ENCODE measurements at places on chromosomes 11 and 22. TPM values are rescaled to one million over a fixed set of nuclear protein-coding genes. Genes with fewer than 3 reads are reported as not detected.

GRCh38 chr11:61778920-61779650, 13.3 kb downstream of the TMEM258 start:
- DNase-seq = no peak

DNA sequence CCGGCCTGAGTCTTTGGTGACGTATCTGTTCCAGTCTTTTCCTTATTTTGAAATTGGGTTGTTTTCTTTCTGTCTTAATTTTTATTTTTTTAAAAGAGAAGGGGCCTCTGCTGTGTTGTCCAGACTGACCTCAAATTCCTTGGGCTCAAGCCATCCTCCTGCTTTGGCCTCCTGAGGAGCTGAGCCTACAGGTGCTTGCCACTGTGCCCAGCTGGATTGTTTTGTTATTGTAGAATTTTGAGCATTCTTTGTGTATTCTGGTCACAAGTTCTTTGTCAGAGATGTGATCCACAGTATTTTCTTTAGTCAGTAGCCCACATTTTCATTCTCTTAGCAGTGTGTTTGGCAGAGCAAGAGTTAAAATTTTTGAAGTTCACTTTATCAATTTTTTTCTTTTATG, 100.1 kb downstream of the ATXN10 start:
- DNase-seq = no peak

DNA sequence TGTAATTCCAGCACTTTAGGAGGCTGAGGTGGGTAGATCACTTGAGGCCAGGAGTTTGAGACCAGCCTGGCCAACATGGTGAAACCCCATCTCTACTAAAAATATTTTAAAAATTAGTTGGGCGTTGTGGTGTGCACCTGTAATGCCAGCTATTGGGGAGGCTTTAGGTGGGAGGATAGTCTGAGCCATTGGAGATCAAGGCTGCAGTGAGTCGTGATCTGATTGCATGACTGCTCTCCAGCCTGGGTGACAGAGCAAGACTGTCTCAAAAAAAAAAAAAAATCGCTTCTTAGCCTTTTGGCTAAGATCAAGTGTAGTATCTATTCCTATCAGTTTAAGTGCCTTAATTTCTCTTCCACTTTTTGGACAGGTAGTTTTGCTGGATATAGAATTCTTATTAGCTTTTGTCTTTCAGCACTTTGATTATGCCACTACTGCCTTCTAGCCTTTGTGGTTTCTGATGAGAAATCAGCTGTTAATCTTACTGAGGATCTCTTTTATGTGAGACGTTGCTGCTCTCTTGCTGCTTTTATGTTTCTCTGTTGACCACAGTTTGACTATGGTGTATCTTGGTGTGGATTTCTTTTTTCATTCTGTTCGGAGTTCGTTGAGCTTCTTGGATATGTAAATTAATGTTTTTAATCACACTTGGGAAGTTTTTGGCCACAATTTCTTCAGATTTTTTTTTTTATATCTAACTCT, 24.7 kb downstream of the CHEK1 start:
- no peak for DNase-seq

DNA sequence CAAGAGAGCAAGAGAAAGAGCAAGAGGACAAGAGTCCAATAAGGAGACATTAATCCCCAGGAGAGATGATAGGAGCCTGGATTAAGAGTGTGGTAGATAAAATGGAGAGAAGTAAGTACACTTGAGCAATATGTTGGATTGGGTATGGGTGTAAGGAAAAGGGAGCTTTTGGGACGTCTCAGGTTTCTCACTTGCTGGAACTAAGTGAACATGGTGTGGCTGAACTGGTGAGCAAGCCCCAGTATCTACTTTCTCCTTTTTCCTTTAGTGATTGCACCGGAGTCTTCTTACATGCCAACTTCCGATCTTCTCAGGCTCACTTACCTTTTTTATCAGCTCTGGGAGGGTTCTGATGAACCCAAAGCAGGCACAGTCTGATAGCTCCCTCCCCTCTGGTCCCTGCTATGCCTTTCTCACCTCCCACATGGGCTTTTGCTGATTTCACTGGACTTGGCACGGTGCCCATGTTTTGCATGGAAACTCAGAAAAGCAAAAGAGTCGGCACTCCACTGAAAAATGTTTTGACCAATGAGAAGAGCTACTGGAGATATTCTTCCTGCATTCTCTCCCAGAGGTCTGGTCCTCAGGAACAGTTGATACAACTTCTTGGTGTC, 14.5 kb upstream of the APLNR start:
- DNase-seq = no peak

- no peak for DNase-seq
Measured at GRCh38 chr11:46099963-46100316, 21.3 kb downstream of the PHF21A start.

- DNase-seq = no peak
Measured at GRCh38 chr22:21728270-21728669, 7.3 kb downstream of the YPEL1 start.

DNA sequence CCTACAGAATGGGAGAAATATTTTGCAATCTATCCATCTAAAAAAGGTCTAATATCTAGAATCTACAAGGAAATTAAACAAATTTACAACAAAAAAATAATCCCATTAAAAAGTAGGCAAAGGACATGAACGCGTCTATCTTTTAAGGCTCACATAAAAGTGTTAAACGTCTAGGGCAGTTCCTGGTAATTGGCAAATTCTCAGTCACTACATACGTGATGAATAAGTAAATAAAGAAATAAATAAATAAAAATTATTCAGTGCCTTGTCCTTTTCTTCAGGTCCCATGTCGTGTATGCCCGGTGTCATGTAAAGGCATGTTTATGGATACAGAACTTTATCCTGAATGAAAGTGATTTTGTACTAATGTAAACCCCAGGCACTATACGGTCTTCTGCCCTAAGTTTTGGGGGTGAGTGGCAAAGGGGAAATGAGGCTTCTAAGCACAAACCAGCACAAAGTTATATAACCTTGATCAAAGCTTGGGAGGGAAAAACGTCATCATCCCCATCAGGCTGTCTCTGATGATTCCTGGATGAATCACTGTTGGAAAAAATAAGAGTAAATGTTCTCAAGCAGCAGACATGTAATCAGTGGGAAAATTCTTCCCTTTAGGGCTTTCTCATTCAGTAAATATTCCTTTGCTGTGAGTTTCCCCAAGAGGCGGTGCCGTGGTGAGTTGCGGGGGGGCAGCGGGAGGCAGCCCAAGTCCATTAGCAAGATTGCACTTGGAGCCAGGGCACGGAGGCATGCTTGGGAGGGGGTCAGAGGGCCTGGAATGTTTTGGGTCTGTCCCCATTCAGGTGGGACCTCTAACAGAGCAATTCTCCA, 30.4 kb upstream of the MICAL2 start:
- peak; percentile 86 for DNase-seq

- no peak for DNase-seq
Measured at GRCh38 chr11:108491936-108492335, 6.2 kb downstream of the POGLUT3 start.

GRCh38 chr22:42803389-42803788, 53.7 kb downstream of the ARFGAP3 start:
- peak; percentile 37 for DNase-seq

DNA sequence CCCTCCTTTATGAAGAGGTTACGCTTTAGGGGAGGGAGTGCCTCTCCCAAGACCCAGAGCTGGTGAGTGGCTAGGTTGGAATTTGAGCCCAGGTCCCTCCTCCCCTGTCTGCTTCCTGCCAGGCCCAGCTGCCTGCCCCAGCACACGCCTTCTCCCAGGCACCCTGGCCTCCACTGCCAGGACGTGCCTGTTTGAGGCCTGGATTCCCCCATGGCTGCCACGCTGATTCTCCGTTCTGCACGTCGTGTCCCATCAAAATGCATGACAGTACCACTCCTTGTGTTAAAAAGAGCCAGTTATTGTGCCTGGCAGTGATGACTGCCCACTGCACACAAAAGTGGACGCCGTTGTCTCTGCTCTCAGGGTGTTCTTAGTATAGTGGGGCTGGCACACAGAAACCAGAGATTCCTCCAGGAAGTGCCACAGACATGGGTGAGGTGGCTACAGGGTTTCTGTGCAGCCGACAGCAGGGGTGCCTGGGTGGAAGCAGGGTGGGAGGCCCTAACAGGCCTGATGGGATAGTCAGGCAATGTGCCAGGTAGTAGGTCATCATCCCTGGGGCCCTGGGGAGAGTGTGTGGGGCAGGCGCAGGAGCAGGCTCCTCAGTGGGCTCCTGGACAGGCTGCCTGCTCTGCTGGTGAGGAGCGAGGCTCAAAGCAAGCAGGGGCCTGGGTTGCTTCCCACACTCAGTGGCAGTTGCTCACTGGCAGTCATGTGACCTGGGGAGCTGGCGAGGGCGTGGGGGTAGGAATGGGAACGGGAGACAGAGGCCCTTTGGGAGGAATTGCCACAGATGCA, 24.2 kb downstream of the MED15 start:
- DNase-seq = peak; percentile 83

DNA sequence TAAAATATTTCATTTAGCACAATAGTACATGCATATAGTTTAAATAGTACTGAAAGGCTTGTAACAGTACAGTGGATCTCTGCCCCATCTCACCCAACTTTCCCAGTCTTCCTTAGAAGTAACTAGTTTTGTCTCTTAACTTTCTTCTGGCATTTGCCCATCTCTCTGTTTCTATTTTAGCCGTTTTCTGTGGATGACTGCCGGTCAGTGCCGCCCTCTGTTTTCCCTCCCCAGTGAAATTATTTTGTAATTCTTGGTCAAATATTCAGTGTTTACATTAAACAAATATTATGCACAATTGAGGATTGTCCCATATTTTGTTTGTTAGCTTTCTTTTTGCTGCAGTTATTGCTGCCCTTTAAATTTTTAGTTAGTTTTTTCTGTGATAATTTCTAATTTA, 8.3 kb downstream of the PDHX start:
- DNase-seq = no peak

DNA sequence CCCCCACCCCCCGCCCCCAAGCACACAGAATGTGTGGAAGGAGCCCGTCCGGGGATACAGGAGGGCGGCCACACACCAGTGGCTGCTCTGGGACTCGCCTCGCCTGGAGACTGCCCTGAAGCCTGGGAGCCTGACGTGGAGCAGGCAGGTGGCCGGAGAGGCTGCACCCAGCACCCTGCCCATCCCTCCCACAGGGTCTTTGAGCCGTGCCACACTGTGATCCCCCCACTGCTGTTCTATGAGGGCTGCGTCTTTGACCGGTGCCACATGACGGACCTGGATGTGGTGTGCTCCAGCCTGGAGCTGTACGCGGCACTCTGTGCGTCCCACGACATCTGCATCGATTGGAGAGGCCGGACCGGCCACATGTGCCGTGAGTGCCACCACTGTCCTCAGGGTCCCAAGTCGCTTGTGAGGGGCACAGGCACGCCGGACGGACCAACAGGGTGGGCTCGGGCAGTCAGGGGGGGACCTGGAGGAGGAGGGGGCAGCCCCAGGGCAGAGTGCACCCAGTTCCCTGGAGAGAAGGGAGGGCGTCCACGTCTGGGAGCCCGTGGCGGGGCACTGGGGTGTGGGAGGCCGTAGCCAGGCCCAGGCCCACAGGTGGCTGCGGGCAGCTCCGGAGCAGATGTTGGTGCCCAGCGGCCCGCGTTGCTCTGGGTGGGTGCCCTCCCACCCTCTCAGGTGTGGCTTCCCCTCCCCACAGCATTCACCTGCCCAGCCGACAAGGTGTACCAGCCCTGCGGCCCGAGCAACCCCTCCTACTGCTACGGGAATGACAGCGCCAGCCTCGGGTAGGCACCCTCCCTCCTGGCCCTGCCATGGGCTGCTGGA, 27.0 kb upstream of the MUC5B start:
- peak; percentile 58 for DNase-seq

DNA sequence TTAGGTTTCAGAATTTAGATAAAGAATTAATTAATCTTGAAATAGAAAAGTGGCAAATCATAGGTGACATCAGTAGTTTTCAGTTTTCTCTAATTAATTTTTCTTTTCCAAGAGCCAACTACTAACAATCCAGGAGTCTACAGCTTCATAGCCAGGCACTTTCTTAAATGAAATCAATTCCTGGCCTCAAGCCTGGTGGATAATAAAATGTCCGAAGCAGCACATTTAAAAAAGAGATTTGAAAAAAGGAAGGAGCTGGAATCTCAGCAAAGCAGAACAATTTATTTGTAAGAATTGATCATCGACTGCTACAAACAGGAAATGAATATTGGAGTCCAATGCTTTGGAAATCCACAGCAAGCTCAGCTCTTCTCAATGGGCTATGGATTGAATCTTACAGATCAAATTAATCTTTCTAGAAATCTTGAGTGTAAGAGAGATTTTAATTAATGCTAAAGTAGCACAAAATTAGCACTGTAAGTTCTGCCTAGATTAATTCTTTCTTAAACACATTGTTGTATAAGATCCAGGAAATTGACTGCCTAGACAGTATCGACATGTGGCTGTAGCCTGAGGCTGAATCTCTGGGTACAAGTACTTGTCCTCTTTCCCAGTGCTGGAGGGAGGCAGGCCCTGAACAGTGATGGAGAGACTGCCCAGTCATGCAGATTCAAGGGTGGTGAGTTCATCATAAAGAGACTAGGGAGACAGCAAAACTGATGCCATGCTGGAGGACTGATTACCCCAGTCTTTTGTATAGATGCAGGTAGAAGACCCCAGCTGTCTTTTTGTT, 167.8 kb upstream of the POU2AF2 start:
- no peak for DNase-seq

The HEPHL1 gene
- not detected for total RNA-seq

The SCGB1D2 gene
- total RNA-seq = not detected

The MFRP gene
- not detected for total RNA-seq

The DERL3 gene
- not detected for total RNA-seq

The YAP1 gene
- 167 TPM for total RNA-seq

The OVOL1 gene
- total RNA-seq = not detected

The KRTAP5-2 gene
- not detected for total RNA-seq

The CCDC188 gene
- not detected for total RNA-seq

All from sigmoid colon (tissue), 7 donors.